SK-MEL-5 (cell line): ENCODE measurements at places on chromosomes 7 and 10.

- DNase-seq = no peak
Measured at GRCh38 chr10:132313305-132313704, 5.6 kb upstream of the STK32C start.

GRCh38 chr7:37832194-37832593 is 16.2 kb upstream of the NME8 start:
- DNase-seq = peak; percentile 53

DNA sequence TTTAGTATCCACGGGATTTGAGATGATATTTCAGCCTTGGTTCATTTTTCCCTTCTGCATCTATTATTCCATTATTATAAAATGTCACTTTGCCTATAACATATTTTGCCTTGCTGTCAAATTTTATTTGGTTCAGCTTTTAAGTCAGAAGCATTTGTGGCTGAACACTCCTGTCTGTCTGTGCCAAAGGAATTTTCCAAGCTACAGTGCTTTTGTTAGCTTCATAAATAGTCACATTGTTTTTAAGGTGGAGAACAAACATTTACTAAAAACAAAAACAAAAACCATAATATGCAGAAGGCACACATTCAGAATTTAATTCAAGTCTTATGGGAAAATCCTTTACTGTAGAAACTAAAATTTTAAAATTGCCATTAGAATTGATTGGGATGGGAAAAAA is 33.8 kb upstream of the ELMO1 start:
- no peak for DNase-seq

- DNase-seq = peak; percentile 75
Measured at GRCh38 chr10:57168611-57169240, 807.7 kb upstream of the ZWINT start.

DNA sequence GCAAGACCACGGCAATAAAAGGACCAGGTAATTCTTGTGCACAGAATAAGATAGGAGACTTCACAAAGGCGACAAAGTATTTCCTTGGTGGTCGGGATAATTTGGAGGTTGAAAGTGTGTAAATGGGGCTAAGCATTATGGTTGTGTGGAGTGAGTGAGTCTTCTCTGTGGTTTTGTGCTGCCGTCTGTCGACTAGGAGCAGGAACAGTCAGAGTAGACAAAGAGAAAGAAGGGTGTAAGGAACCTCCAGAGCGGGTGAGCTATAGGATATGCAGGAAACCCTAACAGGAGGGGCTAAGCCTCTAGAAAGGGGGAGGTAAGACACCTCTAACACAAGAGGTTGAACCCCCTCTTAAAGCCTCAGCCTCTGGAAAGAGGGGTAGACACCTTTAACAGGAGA is 201.6 kb downstream of the SH2D4B start:
- DNase-seq = peak; percentile 9

GRCh38 chr10:132566892-132567291 is 29.3 kb downstream of the INPP5A start:
- no peak for DNase-seq

DNA sequence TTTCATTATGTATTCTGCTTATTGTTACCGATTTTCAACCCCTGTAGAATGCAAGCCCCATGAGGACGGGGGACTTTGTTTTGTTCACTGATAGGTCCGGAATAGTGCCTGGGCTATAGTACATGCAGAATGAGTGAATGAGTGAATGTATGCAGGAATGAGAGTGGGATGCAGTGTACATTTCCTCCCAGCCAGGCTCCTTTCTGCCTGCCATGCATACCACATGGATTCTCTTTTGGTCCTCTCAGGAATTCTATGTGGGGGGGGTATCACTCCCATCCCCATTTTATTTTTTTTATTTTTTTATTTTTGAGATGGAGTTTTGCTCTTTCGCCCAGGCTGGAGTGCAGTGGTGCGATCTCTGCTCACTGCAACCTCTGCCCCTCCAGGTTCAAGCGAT is 16.7 kb downstream of the TRIM56 start:
- no peak for DNase-seq

- no peak for DNase-seq
Measured at GRCh38 chr10:82572744-82573143, 697.8 kb downstream of the NRG3 start.
